GM10248 (cell line): ENCODE measurements at places on chromosomes 1 and 21.

GRCh38 chr1:29121516-29121935 is 2.2 kb downstream of the TMEM200B start:
- no peak for DNase-seq

- no peak for DNase-seq
These were observed 795.7 kb downstream of the LTN1 start for GRCh38 chr21:28196981-28197380.

DNA sequence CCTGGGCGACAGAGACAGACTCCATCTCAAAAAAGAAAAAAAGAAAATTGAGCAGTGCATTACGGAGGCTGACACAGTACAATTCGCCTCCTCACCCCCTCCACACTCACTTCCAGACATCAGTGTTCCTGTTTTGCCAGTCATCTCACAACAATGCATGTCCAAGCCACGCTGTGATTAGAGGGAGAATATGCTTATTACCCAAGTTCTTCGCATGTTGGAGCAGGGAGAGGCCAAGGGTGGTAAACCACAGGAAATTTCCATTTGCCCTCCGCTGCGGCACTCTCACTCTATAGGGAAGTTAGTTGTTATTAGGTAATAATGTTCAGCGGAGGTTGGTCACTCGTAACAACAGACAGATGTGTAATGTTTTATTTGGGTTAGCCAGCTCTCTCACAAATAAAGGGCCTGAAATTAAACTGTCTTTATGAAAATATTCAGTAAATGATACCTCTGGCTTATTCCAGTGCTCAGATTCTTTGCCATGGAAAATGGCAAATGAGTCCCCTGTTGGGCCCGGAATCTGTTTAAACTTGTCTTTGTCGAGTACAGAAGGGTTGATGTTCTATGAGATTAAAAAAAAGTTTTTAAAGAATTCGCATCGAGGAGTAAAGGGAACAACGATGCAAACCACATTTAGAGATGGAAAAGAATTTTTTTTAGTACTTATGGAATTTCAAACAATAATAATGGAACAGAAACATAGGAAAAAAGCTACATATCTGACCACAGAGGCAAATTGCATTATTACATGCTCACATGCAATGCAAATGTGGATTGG is 33.1 kb downstream of the KCNJ15 start:
- DNase-seq = no peak

DNA sequence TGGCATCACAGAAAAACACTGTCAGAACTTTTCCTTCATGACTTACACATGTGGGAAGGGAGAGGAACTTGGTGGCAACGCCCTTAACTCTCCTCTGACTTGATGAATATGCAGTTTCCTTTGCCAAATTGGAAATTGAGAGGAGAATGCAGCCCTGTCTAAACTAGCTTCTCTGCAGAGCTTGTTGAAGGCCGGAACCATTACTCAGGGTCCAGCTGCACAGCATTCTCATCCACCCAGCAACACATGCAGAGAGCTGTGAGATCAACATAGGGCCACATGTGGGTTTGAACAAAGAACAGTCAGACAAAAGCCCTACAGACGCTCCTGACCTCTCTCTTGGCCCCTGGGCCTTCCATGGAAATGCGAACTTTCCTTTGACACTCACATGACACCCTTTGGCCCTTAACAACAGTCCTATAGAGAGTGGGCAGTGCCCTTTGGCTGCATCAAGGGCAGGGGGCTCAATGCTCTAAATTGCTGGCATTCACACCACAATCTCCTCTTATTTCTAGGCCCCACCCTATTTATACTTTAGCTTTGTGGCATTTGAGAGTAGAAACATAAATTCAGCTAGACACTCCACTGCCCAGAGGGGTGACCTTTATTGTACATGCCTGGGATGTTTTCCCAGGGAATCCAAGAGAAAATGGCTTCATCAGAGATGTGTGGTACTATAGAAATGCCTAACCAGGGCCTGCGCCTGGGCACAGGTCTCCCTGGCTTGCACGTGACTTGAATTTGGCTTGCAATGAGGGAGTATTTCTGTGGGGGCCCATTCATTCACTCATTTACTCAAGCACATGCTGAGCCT is 64.4 kb downstream of the CDC7 start:
- no peak for DNase-seq
